ENCODE measurements at places on chromosomes 3 and 15. TPM values are rescaled to one million over a fixed set of nuclear protein-coding genes. Genes with fewer than 3 reads are reported as not detected.

The OR5K1 gene
- total RNA-seq = not detected

- H3K4me3 ChIP-seq = no peak overlapping the region
- no peak for DNase-seq
- H3K27ac ChIP-seq = no peak overlapping the region
- no peaks in the 10 kb centered on the region for H3K4me1 ChIP-seq
These were observed 21.0 kb upstream of the CA12 start for GRCh38 chr15:63402498-63403253.

- H3K27ac ChIP-seq = no peak overlapping the region
- no peaks in the 10 kb centered on the region for H3K4me1 ChIP-seq
- no peak overlapping the region for H3K4me3 ChIP-seq
- DNase-seq = no peak
- no peaks in the 10 kb centered on the region for H3K36me3 ChIP-seq
These were observed 26.2 kb upstream of the MTMR14 start for GRCh38 chr3:9623148-9623547.

DNA sequence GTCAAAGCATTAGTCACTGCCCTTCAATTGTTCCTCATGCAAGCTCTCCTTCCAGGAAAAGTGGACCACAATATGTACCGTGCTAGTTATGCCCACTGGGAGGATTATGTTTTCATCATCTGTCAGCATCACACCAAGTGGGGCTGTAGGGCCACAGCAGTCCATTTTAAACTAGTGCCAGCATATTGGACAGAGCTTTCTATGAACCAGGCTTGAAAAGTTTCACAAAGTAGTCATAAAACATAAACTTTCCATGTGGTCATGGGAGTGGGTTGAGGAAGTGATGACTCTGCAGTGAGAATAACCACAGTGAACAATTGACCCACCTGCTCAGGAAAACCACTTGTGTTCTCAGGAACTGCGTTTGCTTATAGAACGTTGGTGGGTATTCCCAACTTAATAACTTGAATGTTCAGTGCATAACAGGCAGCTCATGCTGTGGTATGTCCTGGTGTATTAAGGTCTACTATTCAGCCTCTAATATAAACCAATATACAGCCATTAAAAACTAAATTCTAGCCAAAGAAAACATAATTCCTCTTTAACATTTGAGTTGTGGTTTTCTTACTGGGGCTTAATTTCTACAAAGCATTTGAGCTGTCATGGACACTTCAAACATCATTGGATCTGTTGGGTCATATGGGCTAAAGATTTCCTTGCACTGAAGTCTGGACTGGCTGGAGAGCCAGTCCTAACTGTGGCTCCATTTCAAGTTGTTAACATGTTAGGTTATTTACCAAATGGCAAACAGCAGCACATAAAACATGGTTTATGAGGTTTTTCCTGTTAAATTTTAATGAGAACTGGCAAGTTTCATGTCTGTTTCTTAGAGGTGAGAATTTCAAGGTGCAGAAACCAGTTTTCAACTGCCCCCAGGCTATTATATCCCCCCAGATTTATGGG, 274.1 kb downstream of the OTOL1 start:
- H3K4me3 ChIP-seq = no peak overlapping the region
- H3K36me3 ChIP-seq = no peaks in the 10 kb centered on the region
- DNase-seq = no peak
- no peak overlapping the region for H3K27ac ChIP-seq
- no peaks in the 10 kb centered on the region for H3K4me1 ChIP-seq

Measured in psoas muscle (tissue), 8 donors.